A673 (cell line): ENCODE measurements at places on chromosomes 6 and 20.

- no peak for DNase-seq
These were observed 71.5 kb upstream of the ATXN1 start for GRCh38 chr6:16832721-16833120.

- no peak for DNase-seq
These were observed 1.5 kb upstream of the CITED2 start for GRCh38 chr6:139376017-139376330.

- no peak for DNase-seq
These were observed 6.9 kb upstream of the NSFL1C start for GRCh38 chr20:1473246-1474220.

DNA sequence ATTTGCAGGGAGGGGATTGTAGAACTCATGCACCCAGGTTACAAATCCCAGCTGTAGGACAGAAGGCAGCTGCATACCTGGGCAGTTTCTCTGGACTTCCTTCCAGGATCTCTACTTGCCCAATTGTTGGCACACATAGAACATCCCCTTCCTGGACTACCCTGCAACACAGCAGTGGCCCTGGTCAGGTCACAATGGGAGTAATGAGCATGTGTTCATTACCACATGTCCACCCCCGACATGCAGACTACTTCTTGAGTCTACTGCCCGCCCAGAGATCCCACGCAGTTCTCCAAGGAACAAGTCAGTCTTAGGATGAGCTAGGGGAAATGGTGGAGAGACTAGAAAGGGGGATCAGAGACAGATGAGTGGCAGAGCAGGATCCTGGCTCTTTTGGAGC lies 5.1 kb downstream of the PEX6 start:
- no peak for DNase-seq

DNA sequence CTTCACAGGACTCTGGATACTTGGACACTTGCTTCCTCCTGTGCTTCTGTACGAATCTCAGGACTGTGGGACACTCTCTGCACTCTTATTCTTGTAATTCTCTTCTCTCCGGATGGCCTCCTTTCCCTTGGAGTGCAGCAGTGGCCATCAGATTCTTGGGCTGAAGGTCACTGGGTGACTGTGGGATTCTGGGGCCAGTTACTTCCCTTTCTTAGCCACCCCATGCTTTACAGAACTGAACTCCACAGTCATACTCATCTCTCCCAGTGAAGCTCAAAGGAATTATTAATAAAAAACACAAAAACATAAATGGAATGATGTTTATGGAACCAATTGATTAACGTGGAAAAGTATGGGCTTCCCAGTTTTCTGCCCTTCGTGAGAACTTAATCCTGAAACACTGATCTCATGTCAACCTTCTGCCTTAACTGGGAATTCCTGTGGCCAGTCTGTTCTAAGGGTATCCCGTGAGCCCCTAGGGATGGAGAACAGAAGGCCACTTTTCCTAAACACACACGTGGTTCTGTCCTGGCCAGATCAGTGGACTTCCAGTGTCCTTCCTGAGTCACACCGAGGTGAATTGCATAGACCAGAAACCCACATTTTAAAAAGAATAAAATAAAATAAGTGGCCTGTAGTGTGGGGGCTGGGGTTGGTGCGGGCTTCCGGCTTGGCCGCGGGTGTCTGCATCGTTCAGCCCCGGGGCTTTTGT lies 23.6 kb upstream of the HLA-E start:
- no peak for DNase-seq

- DNase-seq = no peak
These were observed 5.1 kb upstream of the GTSF1L start for GRCh38 chr20:43731927-43732326.

DNA sequence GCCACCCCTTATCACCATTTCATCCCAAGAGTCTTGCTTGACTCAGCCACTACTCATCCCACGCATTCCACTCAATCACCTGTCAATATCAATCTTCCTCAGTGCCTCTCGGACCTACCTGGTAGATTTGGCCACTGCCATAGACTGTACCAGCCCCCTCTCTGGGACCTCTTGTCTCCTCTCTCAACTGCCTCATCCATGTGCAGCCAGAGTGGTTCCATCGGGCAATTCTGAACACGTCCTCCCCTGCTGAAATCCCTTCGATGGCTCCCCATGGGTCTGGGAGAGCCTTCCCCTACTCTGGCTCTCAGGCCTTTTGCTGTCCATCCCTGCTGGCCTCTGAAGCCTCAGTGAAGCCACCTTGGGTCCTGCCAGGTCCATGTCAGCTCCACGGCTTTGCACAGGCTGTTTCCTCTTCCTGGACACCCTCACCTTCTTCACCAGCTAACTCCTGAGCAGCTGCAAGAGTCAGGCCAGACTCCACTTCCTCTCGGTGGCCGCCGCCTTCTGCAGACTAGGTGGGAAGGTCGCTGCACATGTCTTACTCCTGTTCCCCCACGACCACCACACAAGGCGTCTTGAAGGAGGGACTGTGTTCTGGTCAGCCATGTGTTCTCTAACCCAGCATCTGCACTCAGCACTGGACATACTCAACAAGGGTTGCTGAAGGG lies 120.4 kb downstream of the TOX2 start:
- no peak for DNase-seq

- DNase-seq = peak; percentile 47
These were observed 95.6 kb upstream of the SLC35B3 start for GRCh38 chr6:8530785-8531435.

DNA sequence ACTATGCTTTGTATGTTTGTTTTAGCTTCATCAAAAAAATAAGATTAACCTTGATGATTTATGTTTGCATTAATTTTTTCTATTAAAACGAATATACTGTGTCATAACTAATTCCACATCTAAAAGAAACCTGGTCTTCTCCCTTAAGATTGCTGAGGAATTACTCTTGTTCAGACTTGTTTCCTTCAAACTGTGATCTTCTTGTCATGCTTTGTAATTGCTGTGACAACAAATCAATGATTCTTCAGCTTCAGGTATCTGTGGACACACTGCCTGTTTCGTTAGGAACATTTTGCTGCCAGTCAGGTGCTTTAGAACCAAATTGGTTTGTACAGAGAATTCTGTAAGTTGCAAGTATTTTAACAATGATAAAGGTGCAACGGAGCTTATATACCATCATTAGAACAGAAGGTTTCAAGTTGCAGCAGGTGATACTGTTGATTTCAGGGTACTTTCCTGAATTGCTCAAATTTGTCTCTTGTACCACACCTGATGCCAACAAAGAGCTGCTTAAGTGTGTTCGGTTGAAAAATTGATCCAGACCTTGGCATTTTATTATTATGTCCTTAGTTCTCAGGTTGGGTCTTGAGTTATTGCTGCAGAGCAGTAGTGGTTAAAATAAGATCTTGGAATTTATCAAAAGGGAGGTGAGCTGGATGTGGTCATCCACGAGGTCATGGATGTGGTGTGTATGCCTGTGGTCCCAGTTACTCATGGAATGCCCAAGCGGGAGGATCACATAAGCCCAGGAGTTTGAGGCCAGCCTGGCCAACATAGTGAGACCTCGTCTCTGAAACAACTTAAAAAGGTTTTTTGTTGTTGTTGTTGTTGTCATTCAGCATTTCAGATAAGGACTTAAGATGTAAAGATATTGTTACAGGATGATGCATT lies 19.5 kb downstream of the SYTL3 start:
- no peak for DNase-seq

GRCh38 chr20:4455301-4455701 lies 266.4 kb upstream of the PRND start:
- DNase-seq = no peak

DNA sequence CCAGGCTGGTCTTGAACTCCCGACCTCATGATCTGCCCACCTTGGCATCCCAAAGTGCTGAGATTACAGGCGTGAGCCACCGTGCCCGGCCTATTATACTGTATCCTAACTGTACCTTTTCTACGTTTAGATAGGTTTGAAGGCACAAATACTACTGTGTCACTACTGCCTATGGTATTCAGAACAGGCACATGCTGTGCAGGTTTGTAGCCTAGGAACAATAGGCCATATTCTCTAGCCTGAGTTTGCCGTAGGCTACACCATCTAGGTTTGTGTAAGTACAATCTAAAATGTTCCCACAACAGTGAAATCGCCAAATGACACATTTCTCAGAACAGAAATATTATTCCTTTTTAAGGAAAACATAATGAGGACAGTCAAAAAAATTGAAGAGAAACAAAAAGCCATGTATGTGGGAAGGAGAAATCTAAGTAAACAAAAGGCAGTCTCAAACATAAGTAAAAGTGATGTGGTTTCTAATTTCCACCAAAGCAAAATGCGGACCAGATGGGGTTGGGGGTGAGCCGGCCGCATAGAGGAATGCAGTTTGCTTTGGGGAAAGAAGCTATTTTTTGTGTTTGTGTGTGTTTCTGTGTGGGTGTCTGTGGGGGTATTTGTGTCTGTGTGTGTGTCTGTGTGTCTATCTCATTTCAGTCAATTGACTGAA lies 192.6 kb upstream of the SALL4 start:
- DNase-seq = no peak

DNA sequence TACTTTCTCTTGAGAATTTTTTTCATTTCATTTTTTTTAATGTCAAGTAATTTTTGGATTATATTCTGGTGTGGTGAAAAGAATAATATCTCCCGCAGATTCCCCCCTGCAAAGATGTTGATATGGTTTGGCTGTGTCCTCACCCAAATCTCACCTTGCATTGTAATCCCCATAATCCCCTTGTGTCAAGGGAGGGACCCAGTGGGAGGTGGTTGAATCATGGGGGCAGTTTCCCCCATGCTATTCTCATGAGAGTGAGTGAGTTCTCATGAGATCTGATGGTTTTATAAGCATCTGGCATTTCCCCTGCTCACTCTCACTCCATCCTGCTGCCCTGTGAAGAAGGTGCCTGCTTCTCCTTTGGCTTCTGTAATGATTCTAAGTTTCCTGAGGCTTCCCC lies 58.7 kb upstream of the PMEPA1 start:
- DNase-seq = no peak

- no peak for DNase-seq
These were observed 514.1 kb upstream of the NRSN1 start for GRCh38 chr6:23611776-23612381.

GRCh38 chr20:38303908-38304379 lies at the start of gene BPI:
Gene BPI (plus strand): TSS chr20:38304156. CDS start chr20:38304224, 68 bp downstream.
- DNase-seq = no peak

DNA sequence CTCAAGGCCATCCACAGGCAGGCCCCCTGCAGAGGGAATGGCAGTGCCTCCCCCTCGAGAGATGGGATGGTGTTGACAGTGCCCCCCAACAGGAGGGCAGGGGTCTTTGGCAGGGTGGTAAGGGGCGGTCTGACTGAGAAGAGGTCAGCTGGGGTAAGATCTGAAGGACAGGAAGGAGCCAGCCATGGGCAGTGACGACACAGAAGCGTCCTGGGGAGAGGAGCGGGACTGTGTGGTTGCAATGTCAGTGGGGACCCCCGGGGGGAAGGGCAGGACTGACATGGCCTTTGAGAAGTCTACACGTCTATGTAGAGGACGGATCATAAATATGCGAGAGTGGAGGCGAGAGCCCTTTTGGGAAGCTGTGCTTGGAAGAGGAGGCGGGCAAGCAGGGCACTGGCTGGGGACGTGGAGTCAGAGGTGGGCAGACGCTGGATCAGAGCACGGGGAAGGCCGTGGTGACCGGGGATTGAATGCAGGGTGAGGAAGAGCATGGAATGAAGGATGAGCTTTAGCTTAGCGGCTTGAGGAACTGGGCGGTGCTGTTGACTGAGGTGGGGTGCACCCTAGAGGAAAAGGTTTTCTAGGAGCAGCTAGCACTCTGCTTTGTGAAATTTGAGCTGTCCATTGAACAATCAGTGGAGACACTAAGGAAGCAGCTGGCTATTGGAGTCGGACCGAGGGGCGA lies 82.5 kb upstream of the AGPAT4 start:
- DNase-seq = no peak

DNA sequence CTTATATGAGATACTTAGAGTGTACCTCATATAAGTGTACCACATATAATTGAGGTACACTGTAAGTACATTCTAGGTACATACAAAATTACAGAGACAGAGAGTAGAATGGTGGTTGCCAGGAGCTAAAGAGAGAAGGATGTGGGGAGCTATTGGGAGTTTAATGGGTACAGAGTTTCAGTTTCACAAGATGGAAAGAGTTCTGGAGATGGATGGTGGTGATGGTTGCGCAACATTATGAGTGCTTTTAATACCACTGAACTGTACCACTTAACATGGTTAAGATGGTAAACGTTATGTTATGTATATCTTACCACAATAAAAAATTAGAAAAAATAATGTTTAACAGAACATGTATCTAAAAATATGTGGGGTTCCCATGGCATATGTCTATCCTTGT lies 69.4 kb downstream of the PRND start:
- no peak for DNase-seq
